Renal cortical epithelial cell (primary cell): ENCODE measurements at places on chromosomes 16 and 17. TPM values are rescaled to one million over a fixed set of nuclear protein-coding genes. Genes with fewer than 3 reads are reported as not detected.

WNT3 gene
- 1.4 and 1.9 TPM in 2 replicates for total RNA-seq

GALR2 gene
- total RNA-seq = 0.10 TPM in 1 of 2 replicates, not detected in the other

SCIMP gene
- total RNA-seq = not detected in 2 replicates

CD300LG gene
- not detected in 2 replicates for total RNA-seq

CXCL16 gene
- total RNA-seq = 36.2 and 48.6 TPM in 2 replicates

BRIP1 gene
- 1.5 and 11.3 TPM in 2 replicates for total RNA-seq

AIPL1 gene
- total RNA-seq = not detected in 2 replicates

SNX20 gene
- total RNA-seq = not detected in 2 replicates

KRTAP16-1 gene
- not detected in 2 replicates for total RNA-seq

TBC1D3 gene
- total RNA-seq = not detected in 2 replicates

EFCAB5 gene
- 4.7 TPM in 2 replicates for total RNA-seq

NOXO1 gene
- 0.87 TPM in 1 of 2 replicates, not detected in the other for total RNA-seq

CCR7 gene
- total RNA-seq = not detected in 2 replicates
